NCI-H1105 treated with DMSO at 0.1 percent for 48 hours (cell line): ENCODE measurements at places on chromosomes 7 and 10.

- DNase-seq, result no peak
Measured at GRCh38 chr7:12244129-12244528, 33.0 kb downstream of the TMEM106B start.

DNA sequence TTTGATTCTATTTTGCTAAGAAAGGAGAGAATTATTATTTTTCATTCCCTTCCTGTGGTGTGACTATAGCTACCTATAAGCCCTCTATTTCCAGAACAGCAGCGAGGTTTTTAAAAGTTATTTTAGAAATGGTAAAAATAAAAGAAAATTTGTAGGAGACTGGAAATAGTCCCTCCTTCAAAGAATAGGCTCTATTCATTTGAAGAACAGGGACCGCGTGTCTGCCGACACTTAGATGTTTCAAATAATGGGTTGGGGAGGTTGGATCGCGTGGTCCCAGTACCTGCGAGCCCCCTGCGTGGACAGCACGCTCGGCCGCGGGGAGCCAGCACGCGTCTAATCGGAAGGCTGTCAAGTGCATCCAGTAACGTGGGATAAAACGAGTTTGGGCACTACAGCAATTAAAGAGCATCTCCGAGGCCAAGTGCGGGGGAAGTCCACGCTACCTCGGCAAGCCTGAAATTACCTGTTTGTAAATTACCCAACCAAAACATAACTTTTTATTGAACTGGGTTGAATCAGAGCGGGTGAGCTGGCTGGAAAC, 1.0 kb downstream of the CACNA2D1 start:
- DNase-seq, result peak; percentile 40

GRCh38 chr7:151191544-151191943, 4.5 kb upstream of the ASB10 start:
- DNase-seq, result no peak

GRCh38 chr10:6671976-6672375, 91.9 kb upstream of the PRKCQ start:
- DNase-seq, result no peak

- DNase-seq, result no peak
Measured at GRCh38 chr10:105056413-105056812, 415.3 kb downstream of the SORCS3 start.

- no peak for DNase-seq
Measured at GRCh38 chr7:45962861-45963260, 41.8 kb upstream of the IGFBP3 start.

GRCh38 chr10:13649844-13650520, 63.2 kb downstream of the PRPF18 start:
- DNase-seq, result no peak

- DNase-seq, result no peak
Measured at GRCh38 chr10:62726638-62727037, 77.9 kb upstream of the ADO start.

- DNase-seq, result no peak
Measured at GRCh38 chr10:124160176-124160575, 66.8 kb upstream of the CHST15 start.

DNA sequence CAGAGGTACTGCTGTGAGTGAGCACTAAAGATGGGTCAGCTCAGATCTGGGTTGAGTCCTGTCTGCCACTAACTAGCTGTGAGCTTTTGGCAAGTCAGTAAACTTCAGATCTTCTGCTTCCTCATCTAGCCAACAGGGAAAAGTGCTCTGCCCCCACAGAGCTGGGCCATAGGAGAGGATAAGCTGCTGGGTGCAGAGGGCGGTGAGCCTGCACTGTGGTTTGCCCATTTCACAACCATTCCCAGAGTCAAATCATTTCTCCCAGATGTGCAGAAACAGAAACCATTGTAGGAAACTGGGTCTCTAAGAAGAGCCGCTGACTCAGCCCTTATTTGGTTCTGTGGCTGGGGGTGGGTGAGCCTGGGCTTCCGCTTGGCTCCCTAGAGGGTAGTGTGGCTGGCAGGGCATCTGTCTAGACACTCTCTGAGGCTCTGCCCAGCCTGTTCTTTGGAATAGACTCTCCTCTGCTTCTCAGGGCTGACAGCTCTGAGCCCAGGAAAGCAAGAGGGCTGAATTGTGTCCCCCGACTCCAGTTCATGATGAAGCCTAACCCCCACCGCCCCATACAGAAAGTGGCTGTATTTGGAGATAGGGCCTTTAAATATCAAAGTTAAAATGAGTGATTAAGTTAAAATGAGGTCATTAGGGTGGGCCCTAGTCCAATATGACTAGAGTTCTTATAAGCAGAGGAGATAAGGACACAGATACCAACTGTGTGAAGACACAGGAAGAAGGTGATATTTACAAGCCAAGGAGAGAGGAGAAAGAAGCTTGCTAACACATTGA, 29.5 kb upstream of the ARHGAP22 start:
- DNase-seq, result no peak

GRCh38 chr7:130070861-130071622, 708 bp downstream of the KLHDC10 start:
- no peak for DNase-seq

GRCh38 chr10:110045772-110046171, 38.0 kb downstream of the ADD3 start:
- no peak for DNase-seq

GRCh38 chr7:112381311-112382091, 68.8 kb upstream of the IFRD1 start:
- peak; percentile 72 for DNase-seq

DNA sequence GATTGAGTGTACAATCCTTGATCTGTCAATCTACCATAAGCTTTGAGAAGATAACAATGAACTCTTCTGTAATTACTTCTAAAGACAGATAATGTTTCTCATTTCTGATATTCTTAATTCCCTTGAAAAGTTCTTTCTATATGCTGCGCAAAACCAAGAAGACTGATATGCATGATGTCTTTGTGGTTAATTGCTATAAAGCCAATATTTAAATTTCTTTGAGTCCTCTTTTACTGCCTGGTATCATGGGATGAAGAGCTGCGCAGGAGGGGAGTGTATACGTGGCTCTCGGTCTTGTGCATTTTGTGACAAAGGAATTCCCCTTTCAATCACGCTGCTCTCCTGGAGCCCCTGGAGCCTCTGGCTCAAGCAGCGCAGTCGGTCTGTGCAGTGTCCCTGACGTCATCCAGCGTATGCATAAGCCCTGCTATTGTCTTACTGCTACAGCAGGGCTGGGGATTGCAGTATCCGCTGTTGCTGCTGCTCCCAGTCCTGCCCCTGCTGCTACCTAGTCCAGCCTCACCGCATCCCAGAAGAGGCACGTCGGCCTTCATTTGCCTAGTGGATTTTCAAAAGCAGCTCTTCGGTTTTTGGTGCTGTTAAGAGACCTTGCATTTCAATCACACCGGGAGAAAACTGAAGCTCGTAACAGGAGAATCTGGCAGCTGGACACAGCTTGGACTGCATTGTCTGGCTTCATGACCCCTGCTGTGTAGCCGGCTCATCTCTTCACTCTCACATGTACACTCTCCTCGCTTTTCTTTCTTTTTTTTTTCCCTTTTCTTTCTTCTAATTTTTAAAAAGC, 66.7 kb downstream of the ST7 start:
- peak; percentile 85 for DNase-seq

GRCh38 chr10:119807960-119808697, 64.5 kb downstream of the MCMBP start:
- no peak for DNase-seq

DNA sequence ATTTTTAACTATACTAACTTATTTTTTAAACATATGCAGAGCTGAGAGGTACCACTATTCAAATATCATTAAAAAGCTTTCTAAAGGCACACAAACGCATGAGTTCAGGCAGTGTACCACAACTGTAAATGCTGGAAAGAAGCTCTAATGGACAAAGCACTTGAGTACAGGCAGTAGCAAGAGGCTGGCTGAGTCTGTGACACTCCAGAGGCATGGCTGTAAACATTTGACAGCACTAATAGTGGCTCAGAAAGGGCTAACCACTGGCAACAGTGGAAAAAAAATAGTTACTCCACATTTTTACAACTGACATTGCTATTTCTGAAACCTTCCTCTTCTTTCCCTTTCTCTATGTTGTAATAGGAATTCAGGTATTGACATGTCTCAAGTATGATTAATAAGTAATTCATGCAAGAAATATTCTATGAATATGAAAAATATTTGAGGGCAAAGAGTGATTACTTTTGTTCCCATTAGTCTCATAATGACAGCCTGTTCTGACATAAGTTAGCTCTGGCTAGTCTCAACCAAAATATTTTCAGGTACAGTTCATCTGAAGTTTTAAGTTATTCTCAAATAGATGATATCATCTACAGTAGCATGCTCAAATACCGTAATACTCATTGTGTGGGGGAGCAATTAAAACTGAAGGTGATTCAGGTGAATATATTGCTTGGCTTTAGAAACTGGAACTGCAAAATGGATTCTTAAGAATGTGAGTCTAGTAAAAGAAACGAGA, 324.0 kb upstream of the POT1 start:
- no peak for DNase-seq

DNA sequence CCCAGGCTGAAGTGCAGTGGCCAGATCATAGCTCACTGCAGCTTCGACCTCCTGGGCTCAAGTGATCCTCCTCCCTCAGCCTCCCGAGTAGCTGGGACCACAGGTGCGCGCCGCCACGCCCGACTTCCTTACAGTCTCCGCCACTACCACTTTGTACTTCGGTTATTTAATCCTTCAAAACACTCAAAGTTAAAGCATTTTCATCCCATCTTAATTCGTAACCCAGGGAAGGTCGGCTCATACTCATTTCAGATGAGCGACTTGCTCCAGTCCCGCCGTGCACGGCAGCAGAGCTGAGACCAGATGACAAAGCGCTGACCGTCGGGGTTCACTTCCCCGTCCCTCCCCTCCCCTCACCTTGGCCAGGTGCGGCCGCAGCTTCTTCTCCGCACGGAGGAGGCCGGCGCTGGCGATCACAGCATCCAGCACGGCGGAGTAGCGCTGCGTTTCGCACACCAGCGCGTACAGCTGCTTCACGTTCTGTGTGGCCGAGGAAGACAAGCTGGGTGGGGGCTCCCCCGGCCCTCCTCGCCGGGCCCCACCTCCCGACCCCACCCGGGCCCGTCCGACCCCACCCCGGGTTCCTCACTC, 457 bp downstream of the NSUN5 start:
- no peak for DNase-seq

GRCh38 chr7:94594882-94595281, 61.1 kb downstream of the SGCE start:
- no peak for DNase-seq

- no peak for DNase-seq
Measured at GRCh38 chr7:30886608-30887011, 25.0 kb upstream of the AQP1 start.

DNA sequence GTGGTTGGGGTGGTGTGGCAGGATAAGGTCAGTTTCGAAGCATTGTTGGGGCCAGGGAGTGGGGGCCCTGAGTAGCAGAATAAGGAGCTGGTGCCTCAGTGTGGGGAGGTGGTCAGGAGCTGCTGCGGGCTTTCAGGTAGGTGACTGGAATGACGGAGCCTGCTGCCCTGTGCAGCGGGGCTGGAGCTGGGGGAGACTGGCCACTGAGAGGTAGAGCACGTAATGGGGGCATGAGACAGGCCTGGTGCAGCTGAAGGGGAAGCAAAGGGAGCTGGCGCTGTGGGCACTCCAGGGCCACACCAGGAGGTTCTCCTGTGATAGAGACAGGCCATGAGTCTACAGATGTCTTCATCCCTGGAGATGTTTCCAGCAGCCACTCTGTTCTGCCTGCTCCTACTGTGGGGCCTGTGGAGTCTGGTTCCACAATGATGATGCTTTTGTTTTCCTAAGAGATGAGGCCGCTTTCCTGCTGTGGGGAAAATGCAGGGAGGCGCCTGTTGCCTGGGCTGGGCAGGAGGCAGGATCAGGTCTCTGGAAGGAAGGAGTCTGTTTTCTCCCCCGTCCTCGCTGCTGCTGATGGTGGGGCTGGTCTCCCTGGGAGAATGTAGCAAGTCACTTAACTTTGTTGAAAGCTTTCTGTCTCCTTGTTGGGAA, 31.1 kb downstream of the NUB1 start:
- DNase-seq, result no peak
